ENCODE measurements at places on chromosomes 1 and 21. TPM values are rescaled to one million over a fixed set of nuclear protein-coding genes. Genes with fewer than 3 reads are reported as not detected.

- peaks cover 16% of the 10 kb centered on the region for H3K4me1 ChIP-seq
- no peak for DNase-seq
These were observed 39.5 kb downstream of the RASAL2 start for GRCh38 chr1:178133239-178133989.

GRCh38 chr1:9996624-9997582, at the start of gene RBP7:
TSS of gene RBP7 (plus strand) at chr1:9997228. CDS start at chr1:9997259, 31 bp downstream.
- H3K4me3 ChIP-seq = peak within 1 kb of the TSS; percentile 53
- DNase-seq = peak; percentile 69
- H3K27ac ChIP-seq = no peak within 1 kb of the TSS
- H3K36me3 ChIP-seq = no peaks in the 10 kb centered on the region

Gene MFAP2
- 72.2 TPM for total RNA-seq

Gene TRIM63
- total RNA-seq = under 0.01 TPM

DNA sequence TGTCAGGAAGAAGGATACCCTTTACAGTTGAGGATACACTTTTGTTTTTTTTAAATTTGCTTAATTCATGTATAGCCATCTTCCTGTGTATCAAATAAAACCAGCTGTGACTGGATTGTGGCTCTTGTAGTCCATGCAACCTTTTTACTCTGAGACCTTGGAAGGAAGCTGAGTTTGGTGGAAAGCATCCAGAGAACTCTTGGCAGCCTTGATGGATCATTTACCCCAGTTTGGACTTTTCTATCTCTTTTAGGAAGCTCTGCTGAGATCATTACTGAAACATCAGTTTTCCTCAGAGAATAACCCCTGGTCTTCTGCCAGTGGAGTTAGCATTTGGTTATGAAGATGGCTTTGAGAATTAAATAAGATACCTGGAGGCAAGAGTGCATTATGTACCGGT, 21.2 kb upstream of the APOBEC4 start:
- DNase-seq = no peak
- no peak overlapping the region for H3K4me3 ChIP-seq
- H3K27me3 ChIP-seq = no peaks in the 10 kb centered on the region
- no peaks in the 10 kb centered on the region for H3K36me3 ChIP-seq

GRCh38 chr1:9196129-9197040, 38.2 kb upstream of the H6PD start:
- peaks cover 76% of the 10 kb centered on the region for H3K4me1 ChIP-seq
- no peaks in the 10 kb centered on the region for H3K36me3 ChIP-seq
- no peaks in the 10 kb centered on the region for H3K27me3 ChIP-seq

Gene OR14K1
- 0.36 TPM for total RNA-seq

DNA sequence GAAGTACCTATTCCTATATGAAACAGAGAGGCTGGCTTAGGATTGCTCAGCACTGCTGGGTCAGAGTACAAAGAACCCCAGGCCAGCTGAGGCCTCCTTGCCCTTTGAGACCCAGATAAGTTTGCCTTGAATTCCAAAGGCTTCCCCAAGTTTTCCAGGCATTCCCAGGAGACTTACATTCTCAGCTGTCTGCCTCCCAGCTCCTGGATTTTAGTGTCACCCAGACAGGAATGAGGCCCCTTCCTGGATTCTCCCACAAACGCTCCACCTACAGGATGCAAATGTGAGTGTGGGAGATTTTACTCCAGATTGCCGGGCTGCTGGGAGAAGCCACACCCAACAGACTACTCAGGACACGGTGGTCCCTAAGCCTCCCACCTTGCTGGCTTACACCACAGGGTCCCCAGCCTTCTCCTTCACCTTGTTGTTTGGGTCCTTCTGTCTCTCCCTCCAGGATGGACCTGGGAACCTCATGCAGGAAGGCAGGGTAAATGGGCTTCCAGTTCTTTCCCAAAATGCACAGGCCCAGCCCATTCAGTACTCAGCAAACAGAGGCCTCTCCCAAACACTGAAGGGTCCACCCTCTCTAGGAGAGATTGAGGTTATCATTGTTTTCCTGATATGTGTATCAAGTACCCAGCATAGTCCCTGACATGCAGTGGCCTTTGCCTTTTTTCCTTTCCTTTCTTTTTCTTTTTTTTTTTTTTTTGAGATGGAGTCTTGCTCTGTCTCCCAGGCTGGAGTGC, 10.6 kb downstream of the RHBG start:
- H3K4me3 ChIP-seq = no peak overlapping the region
- H3K27ac ChIP-seq = no peak overlapping the region
- no peaks in the 10 kb centered on the region for H3K36me3 ChIP-seq
- H3K4me1 ChIP-seq = no peaks in the 10 kb centered on the region
- DNase-seq = peak; percentile 79
